ENCODE measurements at places on chromosomes 7 and 10.
A peak's percentile ranks its signal among the peaks of the same experiment; 100 is the strongest.

- DNase-seq, result no peak
Observed at GRCh38 chr7:116399819-116400218, 99.7 kb upstream of the CAV2 start.

- DNase-seq, result no peak
Observed at GRCh38 chr7:106369352-106369751, 84.6 kb upstream of the NAMPT start.

DNA sequence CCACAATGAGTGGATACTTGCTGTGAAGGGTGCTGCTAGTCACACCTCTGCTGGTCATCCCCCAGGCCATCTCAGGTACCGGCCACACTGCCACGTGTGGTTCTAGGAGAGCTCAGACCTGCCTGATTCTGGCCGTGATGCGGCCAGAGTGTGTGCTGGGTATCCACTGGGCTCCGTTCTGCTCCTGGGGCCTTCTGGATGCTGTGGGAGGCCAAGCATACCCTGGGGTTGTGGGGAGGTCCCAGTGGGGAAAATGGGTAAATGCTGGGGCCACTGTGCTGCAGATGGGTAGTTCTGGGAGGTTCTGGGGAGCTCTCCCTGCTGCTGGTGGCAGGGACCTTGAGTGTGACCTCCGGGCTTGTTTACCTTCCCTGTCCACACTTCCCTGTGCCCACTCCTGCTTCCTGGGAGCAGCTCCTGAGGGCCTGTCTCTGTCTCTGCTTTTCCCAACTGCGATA, 318.4 kb downstream of the GLRX3 start:
- DNase-seq, result no peak

GRCh38 chr10:97822261-97822687, 27.4 kb upstream of the GOLGA7B start:
- DNase-seq, result no peak

DNA sequence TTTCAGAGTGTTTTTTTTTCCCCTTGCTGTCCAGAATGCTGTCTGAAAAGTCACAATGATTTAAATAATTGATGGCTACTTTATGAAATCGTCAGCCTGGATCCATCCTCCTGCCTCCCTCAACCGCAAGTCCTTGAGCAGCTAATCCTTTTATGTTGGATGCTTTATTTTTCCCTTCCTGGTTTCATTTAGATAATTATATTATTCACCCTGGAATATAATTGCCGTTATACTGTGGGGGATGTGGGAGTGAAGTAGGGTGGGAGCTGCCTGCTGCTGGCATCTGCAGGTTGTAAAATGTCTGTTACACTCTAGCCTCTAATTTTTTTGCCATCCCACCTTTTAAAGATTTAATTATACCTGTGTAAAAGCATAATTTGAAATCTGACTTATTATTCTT, 290.5 kb upstream of the LRGUK start:
- no peak for DNase-seq

- DNase-seq, result no peak
Observed at GRCh38 chr10:132861116-132861691, 75.3 kb upstream of the NKX6-2 start.

GRCh38 chr10:68049289-68050078, 25.6 kb downstream of the HERC4 start:
- no peak for DNase-seq

DNA sequence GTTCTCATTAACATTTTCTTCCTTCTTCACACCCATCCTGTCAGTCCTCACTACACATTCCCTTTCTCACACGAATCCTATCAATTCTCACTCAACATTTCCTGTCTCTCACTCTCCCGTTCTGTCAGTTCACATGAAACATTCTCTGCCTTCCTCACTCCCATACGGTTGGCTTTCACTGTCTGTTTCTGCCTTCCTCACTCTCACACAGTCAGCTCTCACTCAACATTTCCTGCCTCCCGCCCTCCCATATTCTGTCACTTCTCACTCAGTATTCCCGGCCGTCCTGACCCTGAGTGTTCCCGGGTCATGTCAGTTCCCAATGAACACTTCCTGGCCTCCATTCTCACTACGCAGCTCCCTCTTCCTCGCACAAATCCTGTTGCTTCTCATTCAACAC, 61.5 kb downstream of the DYNC2I1 start:
- DNase-seq, result no peak

- no peak for DNase-seq
Observed at GRCh38 chr10:98019784-98020183, 10.6 kb downstream of the CRTAC1 start.

DNA sequence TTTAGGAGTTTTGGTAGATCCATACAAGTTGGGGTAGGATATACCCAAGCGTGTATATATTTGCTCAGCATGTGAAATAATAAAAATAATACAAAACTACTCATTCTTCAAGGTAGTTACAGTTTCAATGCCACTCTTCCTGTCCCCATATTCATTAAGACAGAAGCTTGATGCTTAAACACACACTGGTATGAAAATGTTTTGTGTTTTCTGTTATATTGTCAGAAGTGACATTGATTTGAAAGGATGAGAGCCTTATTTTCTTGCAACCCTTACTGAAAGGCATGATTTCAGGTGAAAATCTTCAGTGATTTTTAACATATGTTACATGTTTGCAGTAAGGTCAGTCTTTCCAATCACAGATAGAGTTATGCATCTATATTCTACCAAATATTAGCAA, 233.6 kb downstream of the TRIL start:
- no peak for DNase-seq

GRCh38 chr7:16874066-16874465, 7.7 kb downstream of the AGR3 start:
- no peak for DNase-seq

DNA sequence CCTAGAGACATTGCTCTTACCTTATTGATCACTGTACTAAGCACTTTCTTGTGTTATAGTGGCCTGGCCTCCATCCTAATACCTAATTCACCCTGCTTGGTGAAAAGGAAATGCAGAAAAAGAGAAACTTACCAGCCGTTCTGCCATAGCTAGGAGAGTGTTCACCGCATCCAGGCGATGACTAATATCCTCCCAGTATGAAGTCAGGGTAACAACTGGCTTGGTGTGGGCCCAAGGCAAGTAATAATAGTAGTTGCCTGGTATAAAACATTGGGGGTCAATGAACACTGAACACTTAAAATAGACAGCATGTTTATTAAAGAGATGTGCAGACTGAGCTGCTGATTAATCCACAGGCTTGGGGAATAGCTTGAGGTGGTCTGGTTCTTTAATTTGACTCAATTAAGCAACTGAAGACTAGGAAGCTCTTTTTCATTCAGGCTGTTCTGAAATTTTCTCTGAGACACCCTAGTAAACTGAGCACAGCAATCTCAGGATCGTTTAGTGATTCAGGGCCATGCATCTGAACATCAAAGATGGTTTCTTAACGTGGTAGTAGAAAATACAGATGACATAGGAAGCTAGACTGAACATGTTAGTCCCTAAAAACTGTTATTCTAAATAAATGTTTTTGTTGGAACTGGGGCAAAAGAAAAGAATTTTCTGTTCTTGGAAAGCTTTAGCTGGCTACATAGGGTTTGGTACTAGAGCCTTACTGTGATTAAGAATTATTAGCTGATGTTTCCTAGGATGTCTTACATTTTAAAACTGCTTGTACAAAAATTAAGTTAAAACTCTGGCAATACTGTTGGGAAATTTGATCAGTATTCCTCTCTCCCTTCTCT, 102.2 kb downstream of the MYOF start:
- DNase-seq, result no peak

DNA sequence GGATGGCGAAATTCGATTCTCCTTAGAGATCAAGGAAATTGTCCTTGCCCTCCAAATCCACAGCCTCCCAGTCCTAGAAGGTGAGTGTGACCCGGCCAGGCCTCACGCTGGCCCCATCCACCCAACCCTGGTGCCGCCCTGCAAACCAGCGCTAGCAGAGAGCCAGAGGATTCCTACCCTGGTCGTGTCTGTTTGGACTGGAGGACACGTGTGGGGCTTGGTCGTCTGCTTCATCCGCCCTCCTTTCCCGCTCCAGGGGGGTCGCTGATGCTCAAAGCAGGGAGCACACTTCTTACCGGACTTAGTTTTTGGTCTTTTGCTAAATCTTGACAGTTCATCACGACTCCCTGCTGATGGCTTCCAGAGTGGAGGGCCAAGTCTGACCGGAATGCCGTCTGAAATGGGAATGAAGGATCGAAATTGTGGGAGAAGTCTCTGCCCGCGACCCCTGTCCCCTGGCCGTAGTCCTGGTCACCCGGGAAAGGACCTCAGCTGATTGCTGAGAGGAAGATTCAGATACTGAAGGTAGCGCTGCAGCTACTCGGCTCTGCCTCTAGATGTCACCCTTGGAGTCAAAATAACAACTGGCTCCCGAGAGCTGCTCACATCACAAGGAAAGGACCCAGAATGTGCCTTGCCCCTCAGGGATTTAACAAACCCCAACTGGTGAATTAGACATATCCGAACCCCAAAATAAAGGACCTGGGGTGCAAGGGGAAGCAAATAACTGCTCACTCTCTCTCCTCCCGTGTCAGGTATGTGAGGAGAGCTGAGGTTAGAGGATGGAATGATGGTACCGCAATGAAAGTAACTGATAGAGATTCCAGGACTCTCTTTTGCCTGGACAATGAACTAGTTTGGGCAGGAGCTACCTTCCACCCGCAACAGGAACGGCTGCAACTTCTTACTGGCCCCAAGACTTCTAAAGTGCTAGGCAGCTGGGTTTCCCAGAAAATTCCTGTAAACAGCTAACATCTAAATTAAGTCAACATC, 23.5 kb upstream of the ORC5 start:
- peak; percentile 2 for DNase-seq

DNA sequence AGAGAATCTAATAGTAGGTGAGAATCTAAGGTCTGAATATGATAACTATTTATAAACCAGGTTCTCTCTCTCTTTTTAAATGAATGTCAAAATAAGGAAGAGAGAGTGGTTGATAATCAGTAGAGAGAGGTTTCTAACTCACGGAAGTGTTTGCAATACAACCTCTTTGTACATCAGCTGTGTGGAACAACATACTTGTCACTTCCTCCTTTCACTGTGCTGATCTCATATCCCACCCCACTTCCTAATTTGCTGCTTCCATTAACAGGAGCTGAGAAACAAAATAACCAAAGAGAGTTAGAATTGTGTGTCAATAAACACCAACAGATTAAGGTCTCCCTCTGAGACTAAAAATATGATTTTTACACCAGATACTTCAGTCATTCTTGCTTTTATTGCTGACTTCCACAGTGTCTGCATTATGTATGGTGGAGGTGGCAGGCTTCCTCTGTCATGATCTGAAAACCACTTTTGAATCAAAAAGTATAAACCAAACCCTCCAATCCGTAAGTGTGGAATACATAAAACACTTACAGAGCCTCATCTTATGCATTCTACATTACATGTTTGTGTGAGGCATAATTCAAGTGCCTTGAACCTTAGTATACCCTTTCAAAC, 25.0 kb downstream of the CACUL1 start:
- no peak for DNase-seq

DNA sequence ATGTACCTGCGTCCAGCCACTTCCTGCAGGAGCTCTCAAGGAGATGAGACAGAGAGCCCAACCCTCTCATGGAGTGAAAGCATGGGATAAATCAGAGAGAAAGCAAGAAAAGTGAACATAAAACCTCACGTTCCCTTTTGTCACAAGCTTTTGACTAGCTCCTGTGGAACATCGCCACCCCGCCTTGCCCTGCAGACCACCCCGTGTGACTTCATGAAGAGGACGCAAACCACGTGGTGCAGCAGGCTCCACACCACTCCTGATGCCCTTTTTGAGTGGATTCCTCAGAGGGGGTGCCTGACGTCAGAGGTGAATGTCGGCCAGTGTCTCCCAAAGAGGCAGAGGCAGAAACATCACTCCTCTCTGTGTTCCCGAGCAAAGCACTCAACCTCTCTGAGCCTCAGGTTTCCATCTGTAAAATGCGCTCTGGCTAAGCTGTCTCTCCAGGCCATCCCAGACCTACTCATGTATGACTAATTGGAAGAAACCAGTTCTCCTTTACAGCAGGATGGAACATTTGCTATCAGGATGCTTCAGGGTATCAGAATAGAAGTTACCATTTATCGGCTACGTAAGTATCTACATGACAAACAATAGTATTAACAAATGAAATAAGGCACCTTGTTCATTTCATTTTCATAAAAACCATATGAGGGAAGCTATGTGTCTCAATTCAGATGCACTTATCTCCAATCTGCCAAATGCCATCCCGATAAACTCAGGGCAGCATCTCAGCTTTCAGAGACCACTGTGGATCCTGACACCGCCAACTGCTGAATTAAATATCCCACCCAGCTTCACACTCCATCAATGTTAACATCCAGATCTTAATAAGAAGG, 5.3 kb downstream of the ZNF488 start:
- no peak for DNase-seq

DNA sequence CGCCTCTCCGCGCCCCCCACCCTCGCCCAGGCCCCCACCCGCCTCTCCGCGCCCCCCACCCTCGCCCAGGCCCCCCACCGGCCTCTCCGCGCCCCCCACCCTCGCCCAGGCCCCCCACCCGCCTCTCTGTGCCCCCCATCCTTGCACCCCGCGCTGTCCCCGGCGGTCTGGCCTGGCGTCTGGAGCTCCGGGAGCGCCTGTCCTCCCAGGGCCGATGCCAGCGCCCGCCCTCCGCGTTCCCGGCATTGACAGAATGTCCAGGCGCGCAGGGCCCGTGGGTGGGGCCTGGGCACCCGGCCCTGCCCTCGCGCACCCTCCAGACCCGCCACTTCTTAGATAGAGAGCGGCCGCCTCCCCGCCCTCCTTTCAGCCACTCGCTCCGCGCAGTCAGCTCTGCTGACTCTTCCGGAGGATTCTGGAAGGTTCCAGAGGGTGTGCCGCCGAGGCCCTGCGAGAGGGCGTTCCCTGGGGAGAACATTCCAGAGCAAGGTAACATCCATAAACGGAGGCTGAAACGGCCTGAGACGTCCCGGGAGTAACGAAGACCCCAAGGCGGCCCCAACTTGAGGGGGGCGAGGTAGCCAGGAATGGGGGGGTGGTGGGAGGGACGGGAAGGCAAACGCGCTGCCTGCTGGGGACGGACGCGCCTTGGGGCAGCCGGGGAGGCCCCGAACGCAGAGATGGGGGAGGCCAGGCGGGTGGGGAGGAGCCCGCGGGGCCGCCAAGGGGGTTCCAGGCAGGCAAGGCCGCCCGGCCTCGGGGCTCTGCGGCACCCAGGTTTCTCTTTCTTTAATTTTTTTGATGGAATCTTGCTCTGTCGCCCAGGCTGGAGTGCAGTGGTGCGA, 117.8 kb downstream of the DYNC2I1 start:
- DNase-seq, result no peak

DNA sequence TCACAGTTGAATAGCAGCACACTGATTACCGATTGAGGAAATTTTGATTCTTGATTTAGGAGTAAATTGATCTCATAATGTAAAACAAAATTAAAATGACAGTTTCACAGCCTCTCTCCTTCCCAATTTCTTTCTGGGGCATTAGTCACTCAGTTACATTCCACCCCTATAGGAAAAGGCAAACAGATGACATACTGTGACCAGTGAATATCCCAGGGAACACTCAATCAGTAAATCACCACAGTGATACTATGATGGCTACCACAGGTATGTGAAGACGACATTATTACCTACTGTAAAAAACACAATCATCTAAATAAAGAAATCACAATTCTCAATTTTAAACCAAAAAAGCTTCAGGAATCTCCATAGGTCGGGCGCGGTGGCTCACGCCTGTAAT, 15.5 kb downstream of the CTTNBP2 start:
- no peak for DNase-seq

All from stimulated activated CD4-positive, alpha-beta T cell treated with anti-CD3 and anti-CD28 coated beads, Interleukin-15, amount 100 ng/mL, for 1 hour (primary cell).